ENCODE measurements at places on chromosomes 12 and 14.

- DNase-seq, result no peak
Observed at GRCh38 chr14:76780360-76780759, 19.1 kb downstream of the VASH1 start.

DNA sequence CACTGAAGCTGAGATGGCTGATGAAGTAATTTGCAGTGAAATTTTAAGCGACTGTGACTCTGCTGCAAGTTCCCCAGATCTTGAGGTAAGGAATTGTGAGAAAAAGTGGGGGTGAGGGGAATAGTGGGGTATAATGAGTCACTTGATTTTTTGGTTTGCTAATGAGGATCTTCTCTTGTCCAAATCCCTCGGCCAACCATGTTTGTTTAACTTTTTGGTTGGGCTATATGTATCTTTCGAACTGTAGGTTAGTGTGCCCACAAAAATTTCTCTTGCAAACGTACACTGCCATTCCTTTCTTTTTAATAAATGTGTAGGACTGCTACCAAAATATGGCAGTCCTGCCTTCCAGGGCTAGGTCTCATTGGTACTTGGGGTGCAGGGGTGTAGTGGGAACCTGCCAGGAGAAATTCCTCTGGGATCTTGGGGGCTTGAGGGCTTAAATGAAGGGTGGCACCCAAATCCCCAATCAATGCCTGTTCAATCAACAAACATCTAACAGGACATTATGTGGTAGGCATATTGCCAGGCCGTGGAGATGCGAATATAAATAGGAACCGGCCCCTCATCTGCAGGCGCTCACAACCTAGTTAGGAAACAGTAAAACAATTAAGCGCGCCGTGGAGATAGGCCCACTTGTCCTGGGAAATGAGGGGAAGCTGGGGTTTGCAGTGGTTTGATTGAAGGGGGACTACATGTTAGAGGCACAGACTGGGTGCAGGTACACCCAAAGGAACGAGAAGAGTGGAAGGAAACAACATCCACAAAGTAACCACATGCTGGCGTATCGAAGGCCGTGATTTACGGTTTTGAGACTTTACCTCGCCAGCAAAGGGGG, 1.3 kb upstream of the PABPN1 start:
- no peak for DNase-seq

DNA sequence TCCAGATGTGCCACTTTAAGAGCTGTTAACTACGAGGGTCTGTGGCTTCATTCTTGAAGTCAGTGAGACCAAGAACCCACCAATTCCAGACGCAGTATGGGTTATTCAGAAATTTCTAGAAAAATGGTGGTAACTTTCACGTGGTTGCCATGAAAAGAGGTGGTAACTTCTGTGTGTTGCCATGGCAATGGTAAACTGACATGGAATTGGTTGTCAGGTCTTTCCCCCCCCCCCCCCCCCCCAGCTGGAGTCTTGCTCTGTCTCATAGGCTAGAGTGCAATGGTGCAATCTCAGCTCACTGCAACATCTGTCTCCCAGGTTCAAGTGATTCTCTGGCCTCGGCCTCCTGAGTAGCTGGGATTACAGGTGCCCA, 18.8 kb upstream of the VWF start:
- DNase-seq, result no peak

GRCh38 chr12:38465020-38465419, 148.4 kb downstream of the ALG10B start:
- DNase-seq, result no peak

- peak; percentile 90 for DNase-seq
Observed at GRCh38 chr14:104657101-104657524, 32.3 kb upstream of the INF2 start.

DNA sequence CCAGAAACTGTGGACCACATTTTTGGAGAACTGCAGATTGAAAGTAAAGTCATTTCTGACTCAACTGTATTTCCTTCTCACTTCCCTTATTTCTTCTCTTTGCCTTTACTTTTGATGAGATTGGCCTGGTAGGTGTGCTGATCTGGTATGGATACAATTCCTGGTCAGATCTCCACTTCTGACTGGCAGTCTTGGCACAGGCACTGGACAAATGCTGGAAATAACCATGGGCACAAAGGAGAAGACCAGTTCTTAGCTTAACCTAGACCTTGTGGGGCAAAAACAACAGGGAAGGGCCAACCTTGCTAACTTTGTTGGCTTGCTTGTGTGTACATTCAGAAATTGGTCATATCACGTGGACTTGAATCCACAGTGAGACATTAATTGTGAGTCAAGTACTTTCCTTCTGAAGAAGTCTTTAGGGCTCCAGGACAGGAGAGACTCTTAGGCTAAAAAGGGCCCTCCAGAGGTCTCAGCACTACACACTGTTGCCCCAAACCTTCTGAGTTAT, 75.0 kb downstream of the DIP2B start:
- no peak for DNase-seq

- no peak for DNase-seq
Observed at GRCh38 chr14:30834353-30834752, 40.0 kb upstream of the COCH start.

- DNase-seq, result no peak
Observed at GRCh38 chr12:109475993-109476806, 900 bp downstream of the KCTD10 start.
